Cortex of kidney (tissue), 1 donor: ENCODE measurements at places on chromosomes 12 and 14.

DNA sequence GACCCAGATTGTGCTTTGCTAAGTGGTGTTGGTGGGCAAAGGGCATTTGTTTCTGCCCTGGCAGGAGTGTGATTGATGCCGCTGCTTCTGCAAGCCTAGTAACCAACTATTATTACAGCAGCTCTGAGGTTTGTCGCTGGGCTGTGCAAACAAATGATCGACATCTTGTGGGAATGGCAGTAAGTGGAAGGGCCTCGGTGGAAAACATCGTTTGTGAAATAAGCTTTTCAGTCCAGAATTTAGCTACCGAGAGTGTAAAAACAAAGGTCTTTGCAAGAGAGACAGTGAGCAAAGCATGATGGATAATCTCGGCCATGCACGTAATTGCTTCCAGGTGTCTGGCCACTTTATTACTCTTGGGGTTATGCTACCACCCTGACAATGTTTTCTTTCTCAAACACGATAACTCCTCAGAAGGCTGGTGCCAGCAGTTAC, 397.7 kb upstream of the PRICKLE1 start:
- DNase-seq: no peak

- no peak for DNase-seq
Observed at GRCh38 chr14:95138876-95139275, 18.5 kb downstream of the DICER1 start.

GRCh38 chr12:93031028-93031427, 101.9 kb upstream of the EEA1 start:
- DNase-seq: no peak

DNA sequence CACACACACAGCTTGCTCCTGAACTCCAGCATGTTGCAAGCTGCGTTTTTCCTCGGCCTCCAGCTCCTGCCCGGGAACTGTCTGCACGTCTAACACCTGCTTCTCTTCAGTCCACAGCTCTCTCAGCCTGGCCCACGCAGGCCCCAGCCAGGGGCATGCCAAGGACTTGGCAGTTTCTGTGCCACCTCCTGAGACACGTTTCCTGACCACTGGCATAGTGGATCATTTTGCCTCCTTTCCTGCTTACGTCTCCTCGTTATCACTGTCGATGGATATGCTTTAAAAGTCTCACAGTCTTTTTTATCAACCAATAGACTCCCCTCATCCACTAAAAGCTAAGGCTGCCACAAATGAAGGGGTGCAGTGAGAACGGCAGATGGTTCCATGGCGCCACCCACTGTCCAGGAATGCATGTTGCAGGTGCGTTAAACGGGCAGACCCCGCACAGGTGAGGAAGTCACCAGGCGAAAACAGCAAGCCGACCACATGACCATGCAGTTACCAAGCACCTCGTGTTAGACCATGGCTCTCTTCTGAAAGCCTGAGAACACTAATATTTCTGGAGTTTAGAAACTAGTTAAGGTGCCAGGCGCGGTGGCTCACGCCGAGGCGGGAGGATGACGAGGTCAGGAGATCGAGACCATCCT, 14.7 kb upstream of the TEAD4 start:
- no peak for DNase-seq

DNA sequence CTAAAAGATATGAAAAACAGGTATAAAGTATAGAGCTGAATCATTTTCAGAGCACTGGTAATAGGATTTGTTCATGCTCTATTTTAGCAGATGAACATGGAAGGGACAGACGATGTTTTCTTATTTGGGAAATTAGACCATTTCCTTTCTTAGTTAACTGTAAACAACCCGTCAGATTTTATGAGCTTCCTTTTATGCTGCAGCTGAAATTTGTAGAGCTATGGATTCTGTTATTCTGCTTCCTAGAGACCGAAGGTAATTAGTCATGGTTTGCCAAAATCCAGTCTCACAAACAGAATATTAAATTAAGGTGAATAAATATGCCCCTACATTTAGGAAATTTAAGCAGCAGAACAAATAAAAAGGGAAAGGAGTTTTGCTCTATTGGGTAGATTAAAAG, 180.2 kb upstream of the SYT1 start:
- DNase-seq: no peak

- DNase-seq: no peak
Observed at GRCh38 chr12:19190292-19191031, 60.9 kb downstream of the PLEKHA5 start.

GRCh38 chr14:61130512-61131260, 149.6 kb downstream of the SLC38A6 start:
- DNase-seq: no peak

DNA sequence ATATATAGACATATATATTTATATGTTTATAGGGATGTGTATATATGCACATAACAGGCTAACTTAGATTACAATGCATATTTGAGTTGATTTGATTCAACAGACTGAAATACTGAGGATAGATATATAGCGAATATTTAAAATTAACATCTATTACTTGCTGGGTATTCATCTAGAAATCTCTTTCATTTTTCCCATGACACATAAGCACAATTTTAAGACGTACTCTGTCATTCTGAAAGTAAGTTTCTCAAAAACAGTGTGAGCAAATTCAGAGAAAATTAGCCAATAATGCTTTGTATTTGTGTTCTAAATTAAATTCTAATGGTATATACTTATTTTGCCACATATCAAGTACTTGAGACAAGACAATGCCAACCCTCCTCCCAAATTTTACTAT, 907.5 kb upstream of the MDGA2 start:
- no peak for DNase-seq

GRCh38 chr14:41374092-41374491, 232.6 kb upstream of the LRFN5 start:
- DNase-seq: no peak

DNA sequence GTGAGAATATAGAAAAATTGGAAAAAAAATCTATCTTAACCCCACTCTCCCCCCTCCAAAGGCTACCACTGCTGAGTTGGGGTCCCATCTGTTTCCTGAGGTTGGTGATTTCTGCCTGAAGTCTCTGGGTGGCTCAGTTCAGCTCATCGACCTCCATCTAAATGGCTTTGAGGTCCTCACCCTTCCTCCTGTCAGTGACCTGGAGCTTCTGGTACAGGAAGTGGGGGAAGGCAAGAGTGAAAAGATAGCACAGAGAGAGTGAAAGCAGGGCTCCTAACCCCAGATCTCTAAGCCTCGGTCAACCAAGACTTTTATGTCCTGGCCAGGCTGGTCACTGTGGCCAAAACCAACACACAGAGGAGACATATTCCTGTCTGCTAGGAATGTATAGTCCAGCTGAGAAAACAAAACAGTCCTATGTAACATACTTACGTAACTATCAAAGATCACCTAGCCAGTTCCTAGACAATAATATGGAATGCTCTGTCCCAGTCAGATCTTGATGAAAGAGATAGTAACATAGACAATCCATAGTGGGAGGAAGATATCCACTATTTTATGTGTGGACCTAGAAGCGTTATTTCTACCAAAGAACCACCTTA, 12.3 kb upstream of the KRT73 start:
- DNase-seq: no peak

GRCh38 chr12:19749906-19750574, 310.7 kb downstream of the AEBP2 start:
- no peak for DNase-seq

DNA sequence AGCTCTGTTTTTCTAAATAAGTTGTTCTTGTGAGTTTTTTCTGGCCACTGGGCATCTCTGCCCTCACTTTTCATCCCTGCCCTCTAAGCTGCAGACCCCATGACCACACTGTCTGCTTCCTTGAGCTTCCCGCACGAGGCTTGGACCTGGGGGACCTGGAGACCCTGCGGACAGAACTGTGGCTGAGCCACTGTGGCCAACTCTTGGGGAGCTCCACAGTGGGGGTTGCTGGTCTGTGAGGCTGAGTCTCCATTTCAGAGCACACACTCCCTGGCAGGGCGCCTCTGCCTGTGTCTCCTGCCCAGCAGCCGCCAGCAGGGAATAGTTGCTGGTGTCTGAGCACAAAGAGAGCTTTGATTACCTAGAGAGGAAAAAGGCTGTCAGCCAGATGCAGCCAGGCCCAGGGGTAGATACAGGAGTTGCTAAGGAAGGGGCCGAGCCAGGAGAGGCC, 13.1 kb upstream of the RIN3 start:
- DNase-seq: no peak

DNA sequence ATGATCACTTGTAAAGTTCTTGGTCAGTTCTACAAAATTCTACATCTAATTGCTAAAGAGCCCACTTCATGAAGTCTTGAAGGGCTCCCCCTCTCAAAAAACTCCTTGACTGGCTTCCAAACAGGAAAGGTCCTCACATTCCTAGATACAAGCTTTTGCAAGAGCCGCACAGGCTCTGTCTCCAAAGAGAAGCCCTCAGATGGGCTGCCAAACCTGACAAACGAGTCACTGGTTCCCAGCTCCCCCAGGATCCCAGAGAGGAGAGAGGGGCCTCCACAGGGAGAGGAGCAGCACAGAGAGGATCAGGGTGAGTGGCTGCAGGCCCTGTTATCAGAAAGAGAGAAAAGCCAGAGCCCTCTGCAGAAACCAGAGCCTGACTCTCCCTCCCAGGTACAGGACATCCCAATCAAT, 5.8 kb downstream of the NID2 start:
- DNase-seq: no peak

DNA sequence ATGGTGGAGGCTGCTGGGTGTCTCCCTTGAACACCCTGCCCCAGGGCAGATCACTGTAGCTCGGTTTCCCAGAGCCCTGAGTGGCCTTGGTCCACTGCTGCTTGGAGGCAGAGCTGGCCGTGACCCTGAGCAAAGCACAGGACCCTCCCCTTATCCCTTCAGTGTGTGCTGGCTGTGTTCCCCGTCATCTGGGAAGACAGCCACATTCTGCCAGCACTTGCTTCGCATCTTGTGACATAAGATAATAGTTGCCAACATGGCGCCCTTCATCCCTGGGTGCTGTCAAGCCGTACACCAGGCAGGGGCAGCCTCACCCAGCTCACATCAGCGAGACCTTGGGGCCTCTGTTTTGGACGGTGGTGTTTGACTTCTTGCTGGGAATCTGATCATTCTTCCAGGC, 12.1 kb upstream of the ALDH2 start:
- no peak for DNase-seq

DNA sequence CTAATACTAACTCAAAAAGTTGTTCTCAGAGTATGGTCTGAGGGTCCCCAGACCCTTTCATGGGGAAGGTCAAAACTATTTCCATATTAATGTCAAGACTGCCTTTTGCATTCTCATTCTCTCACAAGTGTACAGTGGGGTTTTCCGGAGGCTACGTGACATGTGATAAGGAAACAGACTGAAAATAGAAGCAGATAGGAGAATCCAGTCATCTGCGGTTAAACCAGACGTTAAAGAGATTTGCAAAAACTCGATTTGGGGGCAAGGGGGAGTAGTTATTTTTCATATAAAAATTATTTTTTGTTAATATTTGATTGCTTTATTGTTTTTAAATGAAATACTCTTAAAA, 1.0 kb upstream of the NAP1L1 start:
- DNase-seq: no peak

DNA sequence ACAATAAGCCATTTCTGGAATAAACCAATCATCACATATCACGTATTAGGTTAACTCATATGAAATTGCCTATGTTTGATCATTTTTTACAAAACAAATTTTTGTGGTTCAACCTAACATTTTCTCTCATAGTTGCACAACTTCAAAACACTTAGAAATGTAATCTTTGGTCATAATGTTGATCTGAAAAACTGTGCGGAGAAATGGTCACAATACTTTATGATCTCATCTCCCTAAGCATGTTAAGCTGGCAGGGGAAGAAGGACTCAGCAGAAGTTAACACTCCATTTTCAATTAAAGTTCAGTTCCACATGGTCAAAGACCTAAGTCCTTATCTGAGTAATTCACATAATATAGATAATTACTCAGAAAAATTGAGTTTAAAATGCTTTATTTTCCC, 194.8 kb downstream of the CAPZA3 start:
- DNase-seq: no peak

DNA sequence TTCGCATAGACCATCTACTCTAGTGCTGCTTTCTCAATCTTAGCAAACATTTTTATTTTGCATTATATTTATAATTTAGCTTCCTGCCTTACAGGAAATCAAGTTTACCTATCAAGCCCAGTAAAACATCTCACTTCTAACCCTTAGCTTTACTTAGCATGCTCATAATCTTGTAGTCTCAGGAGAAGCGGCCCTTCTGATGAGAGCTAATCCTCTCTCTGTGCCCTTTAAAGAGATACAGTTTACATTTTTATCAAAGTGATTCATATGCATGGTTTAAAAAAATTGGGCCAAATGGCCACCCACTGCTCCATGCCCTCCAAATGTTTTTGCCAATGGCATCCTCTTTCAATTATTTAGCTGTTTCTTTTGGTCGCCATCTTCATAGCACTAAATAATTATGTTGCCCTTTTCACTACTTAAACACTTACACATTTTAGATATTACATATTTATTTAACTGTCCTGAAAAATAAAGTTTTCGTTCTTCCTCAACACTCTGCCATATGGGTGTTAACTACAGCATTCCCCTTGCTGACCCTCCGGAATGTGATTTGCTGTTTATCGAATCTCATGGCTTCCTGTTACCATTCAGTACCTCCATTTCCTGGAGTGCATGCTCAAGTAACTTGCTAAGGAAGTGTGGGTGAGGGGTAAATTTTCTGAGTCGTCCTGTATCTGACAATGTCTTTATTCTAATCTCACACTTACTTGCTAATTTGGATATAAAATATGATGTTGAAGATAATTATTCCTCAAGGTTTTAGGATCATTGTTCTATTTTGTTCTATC, 29.3 kb downstream of the YLPM1 start:
- no peak for DNase-seq

DNA sequence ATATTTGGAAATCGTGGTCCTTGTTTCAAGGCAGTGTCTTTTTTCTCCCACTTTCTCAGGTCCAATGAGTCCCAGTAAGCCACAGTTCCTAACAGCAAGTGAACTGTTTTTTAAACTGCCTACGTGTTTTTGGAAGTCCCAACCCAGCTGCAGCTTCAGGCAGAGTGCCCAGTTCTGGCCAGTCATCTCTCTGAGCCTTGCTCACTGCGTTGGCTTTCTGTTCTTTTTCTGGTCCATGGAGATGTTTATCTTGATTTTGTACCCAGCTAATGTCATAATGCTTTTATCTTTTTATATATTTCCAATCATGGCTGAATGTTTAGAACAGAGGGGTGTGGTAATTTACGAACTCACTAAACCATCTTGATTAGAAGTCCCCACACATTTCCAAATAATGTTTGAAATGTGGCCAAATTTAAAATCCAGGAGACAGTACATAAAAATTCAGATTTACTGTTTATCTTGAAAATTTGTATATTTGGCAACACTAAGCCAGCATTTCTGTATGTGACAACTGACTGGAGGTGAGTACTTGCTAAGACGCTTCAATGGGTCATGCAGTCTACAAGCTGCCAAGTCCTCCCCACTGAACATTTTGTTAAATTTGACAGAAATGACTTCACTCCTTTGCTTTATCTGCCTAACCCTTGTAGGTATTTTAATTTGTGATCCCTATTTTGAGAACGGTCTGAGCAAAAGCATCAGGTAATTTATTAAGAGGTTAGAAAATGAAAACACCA, 46.1 kb upstream of the OTOGL start:
- no peak for DNase-seq
